ENCODE measurements at places on chromosomes 3 and 15.

GRCh38 chr3:190911382-190911781, 48.9 kb upstream of the GMNC start:
- DNase-seq, result no peak

GRCh38 chr3:109154979-109155378, 18.5 kb downstream of the C3orf85 start:
- DNase-seq, result no peak

GRCh38 chr3:105747696-105748095, 121.1 kb downstream of the CBLB start:
- no peak for DNase-seq

DNA sequence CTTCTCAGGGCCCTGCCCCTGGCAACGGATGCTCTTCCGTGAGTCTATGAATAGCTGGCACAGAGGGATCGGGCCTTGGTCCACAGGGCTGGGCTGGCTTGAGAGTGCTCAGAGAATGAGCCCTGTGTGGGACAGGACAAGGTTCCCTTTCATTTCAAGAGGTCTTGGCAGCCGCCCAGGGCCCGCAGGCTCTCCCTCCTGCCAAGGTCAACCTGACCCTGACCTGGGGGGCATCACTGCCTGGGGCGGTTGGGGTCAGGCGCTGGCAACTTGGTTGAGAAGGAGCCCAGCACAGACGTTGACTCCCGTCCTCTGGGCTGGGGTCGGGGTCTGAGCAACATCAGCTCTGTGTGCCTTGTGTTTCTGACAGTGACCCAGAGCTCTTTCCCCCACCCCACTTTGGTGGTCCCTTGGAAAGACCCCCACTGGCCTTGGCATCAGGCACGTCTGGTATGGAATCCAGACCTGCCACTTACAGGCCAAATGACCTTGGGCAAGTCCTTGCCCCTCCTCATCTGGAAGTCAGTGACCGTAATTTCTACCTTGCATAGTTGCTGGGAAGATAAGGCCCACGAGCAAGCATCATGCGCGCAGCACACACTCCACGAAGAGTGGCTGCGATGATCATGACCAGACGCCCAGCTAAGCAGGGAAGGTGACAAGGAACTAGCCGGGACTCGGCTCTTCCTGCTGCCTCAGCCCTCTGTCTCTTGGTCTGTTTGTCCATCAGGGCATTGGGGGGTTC, 36.4 kb downstream of the EPHB3 start:
- no peak for DNase-seq

DNA sequence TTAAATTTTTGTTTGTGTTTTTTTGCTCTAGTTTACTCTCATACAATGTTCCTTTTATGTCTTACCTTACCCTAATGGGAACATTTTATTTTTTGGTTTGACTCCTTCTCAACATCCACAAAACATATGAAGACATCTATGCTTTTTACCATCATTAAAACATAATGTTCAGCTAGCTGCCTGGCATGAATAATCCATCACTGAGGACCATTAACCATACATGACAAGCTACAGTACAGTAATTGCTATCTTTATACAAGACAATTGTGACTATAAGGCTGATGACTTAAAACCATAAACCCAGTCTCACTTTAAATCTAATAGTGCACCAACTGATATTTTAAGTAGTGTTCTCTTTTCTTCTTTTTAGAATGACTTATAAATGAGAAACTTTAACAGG, 13.7 kb downstream of the SERPINI1 start:
- no peak for DNase-seq

GRCh38 chr3:59677747-59678702, 628.2 kb upstream of the CFAP20DC start:
- no peak for DNase-seq

- DNase-seq, result no peak
Measured at GRCh38 chr3:61562042-61562720, 810 bp downstream of the PTPRG start.

DNA sequence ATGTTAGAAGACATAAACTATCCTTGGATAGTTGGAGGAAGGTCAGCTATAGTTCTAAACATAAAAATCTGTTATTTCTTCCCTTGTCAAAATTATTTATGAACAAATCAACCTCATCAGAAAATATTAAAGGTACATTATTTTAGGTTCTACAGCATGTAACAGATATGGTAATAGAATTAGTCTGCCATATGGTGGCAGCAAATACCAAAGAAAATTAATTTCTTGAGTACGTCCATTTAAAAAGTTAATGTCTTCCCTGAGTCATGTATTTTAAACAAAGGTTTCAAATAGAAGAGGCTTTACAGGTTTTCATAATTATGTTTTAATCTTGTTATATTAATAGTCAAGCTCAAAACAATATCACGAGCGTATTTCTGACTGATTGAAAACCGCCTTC, 17.9 kb upstream of the ANKRD28 start:
- DNase-seq, result no peak

- no peak for DNase-seq
Measured at GRCh38 chr15:48577469-48577868, 68.0 kb downstream of the FBN1 start.

DNA sequence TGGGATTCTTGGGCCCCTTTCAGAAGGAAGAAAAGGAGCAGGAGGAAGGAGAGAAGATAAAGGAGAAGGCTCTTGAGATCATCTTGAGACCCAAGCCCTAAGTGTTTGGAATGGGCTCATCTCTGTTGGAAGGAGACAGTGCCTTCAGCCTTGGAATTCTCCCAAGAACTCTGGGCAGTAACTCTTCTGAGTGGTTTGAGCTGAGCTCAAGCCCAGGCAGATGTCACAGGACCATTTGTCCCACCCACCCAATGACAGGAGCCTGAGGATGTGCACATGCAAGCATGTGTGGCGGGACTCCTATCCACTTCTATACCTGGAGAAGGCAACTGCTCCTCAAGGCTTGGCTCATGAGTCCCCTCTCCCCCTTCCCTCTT, 14.6 kb upstream of the TMEM40 start:
- DNase-seq, result no peak

DNA sequence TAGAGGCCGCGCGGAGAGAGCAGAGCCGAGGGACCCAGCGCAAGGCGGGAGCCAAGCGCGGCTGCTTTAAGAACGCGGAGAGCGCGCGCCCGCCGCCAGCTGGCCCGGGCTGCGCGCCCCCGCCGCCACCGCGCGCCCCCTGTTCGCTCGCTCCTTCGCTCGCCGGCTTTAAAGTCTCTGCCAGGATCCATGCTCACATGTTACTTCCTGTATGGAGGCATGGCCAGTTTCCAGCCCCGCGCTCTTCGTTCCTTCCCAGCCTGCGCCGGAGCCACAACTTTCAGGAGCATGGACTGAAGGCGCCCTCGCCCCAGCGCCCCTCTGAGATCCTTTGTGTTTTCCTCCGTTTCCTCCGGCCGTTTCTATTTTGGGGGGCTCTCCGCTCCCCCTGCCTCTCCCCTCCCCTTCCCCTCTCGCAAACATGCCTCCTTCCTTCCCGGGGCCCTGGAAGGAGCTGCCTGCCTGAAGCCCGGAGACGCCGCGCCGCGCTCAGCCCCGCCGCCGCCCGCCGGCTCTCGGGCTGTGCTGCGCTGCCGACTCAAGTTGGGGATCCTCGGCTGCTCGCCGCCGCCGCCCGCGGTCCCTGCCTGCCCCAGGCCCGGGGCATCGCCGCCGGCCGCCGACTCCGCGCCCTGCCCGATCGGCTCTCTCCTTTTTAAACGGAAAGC, at the start of gene PTPRG:
TSS of gene PTPRG (plus strand) at position 198 of the 668 bp plus-strand sequence. CDS start 717 bp downstream, outside the sequence.
- DNase-seq, result no peak

DNA sequence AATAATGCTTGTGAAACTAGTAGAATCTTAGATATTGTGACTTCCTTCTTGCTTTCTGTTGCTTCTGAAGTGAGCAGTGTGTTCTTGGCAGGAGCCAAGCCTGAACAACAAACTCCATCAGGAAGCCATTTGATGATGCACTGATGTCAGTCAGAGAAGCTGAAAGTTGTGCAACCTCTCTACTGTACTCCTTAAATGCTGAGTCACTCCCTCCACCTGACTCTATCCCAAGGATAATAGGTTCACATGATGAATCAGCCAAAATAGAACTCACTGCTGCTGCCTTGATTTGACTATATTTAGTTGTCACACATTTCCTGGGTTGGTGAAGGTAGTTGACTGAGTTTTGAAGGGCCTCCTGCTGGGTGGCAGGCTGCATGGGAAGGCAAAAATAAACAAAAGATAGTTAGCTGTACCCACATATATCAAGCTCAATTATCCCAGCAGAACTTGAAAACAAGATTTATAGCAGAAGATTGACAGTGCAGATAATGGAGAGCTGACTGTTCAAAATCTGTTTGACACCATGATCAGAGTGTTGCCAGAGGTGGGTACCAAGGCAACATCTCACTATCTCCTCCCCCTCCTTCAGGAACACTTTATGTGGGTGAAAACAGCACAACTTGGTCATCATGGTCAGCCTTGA, 328.4 kb upstream of the DPH6 start:
- DNase-seq, result no peak

DNA sequence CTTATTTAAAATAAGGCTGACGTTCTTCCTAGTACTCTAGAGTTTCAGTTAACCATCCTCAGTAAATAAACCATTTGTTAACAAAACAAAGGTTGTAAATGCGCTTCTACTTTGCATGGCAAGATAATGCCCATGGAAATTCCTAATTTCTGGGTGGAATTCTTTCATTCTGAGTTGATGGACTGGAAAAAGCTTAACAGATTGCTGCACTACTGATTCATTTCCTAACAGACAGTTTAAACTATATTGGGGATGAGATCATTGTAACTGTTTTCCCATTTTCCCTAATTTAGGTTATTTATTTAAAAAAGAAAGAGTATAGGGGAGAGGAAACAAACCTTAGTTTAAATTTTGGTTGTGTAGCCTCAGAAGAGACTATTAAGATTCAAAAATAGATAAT, 342.2 kb downstream of the NLGN1 start:
- DNase-seq, result no peak

GRCh38 chr3:50620820-50621219, 3.9 kb downstream of the MAPKAPK3 start:
- DNase-seq, result no peak

DNA sequence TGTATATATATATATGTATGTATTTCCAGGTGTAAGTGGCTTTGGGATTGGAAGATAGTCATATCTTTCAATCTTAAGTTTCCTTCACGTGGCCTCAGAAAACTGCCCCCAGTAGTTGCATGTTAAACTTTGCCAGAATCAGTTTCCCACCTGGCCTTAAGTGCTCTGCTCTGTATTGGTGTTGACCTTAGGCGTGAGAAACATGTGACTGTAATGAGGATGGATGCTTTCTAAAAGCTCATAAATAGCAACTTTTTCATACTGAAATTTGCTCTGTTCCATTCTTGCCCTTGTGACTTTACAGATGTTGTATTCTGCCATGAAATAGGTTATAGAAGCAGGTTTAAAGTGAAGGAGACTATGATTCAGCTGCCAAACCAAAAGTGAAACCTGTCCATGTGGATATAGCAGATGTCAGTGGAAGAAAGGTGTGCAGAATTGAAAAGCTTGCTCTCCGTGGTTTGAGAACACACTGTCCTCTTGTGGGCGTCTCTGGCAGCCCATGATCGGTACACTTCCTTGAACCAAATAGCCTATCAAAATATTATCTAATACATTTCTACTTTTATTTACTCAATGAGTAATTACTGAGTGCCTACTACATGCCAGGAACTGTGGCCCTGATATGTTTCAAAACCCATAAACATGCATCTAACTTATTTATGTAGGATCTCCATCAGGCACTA, 15.8 kb downstream of the SCG5 start:
- peak; percentile 30 for DNase-seq

GRCh38 chr15:68500363-68501258, 68.6 kb upstream of the ITGA11 start:
- DNase-seq, result no peak

GRCh38 chr15:85588677-85589076, 206.0 kb downstream of the KLHL25 start:
- no peak for DNase-seq

- peak; percentile 64 for DNase-seq
Measured at GRCh38 chr3:59540696-59541095, 490.9 kb upstream of the CFAP20DC start.

GRCh38 chr3:15681668-15682067, 80.1 kb downstream of the BTD start:
- DNase-seq, result no peak

DNA sequence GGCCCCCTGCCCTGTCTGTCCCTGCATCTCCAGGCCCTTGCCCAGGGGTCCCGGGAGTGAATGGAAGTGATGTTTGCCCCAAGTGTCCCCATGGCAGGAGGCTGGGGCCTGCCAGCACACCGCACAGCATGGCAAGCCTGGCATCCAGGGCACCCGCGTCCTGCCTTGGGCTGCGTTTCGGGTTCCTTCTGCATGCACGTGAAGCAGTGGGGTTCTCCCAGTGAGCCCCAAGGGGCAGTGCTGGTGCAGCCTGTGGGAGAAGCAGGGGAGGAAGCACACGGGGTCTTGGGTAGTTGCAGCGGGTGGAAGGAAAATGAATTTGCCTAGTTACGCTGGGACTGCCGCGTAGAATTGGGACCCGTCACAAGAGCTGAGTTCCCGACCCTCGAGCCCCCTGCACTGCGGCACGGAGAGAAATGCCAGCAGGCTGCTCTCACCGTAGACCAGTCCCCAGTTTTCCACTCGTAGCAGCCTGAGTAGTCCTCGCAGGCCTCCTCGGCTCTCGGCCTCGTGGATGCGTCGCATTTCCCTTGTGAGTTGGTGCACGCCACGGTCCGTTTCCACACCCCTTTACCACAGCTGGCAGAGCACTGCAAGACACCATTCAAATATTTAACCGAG, 259.5 kb upstream of the LYSMD4 start:
- no peak for DNase-seq

GRCh38 chr3:172076212-172076611, 36.8 kb downstream of the FNDC3B start:
- DNase-seq, result no peak

DNA sequence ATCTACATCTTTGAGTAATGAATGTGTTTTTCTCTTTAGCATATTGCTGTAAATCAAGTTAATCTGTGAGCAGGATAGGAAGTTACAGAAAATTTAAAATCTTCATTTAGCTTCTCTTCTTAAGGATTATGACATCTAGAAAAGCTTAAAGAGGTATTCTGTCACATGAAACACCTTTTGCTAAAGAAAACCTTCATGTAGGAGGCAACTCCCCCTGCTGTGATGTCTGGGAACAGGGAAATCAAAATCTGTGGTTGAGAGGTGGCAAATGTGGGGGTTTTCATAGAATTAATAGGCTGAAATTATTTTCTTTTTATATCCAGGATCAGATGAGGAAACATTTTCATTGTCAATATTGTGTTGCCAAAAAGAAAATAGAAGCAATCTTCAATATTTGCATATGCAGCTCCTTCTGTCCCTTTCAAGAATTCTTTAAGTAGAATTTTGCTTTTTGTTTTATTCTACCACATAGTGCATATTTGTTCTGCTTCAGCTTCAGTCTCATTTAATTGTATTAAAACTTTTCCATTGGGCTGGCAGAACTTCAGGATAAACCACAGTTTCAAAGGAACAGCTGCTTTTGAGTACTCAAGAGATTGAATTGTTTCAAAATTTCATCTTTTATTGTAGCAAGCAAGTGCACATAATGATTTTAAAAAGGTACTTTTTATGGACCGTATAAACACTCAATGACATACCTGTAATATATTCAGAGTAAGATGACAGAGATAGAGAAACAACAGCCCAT, 128.4 kb downstream of the RAP2B start:
- no peak for DNase-seq
